Karpas-422 (cell line): ENCODE measurements at places on chromosomes 6 and 20.

- no peaks in the 10 kb centered on the region for H3K27me3 ChIP-seq
- DNase-seq: no peak
- no peaks in the 10 kb centered on the region for H3K36me3 ChIP-seq
- H3K27ac ChIP-seq: no peak overlapping the region
- no peaks in the 10 kb centered on the region for H3K4me1 ChIP-seq
Measured at GRCh38 chr6:170110201-170111140, 180.4 kb downstream of the DLL1 start.

GRCh38 chr6:41546475-41546865, 289 bp downstream of the FOXP4 start:
- H3K4me3 ChIP-seq: peak overlapping the region; percentile 100
- no peak overlapping the region for H3K27ac ChIP-seq
- H3K4me1 ChIP-seq: peaks cover 22% of the 10 kb centered on the region
- no peaks in the 10 kb centered on the region; the same call in 1 of the 2 replicates for H3K27me3 ChIP-seq

- DNase-seq: no peak
- H3K4me3 ChIP-seq: no peak overlapping the region
- no peaks in the 10 kb centered on the region for H3K36me3 ChIP-seq
- H3K27me3 ChIP-seq: no peaks in the 10 kb centered on the region
Measured at GRCh38 chr6:137926207-137926731, 59.2 kb downstream of the TNFAIP3 start.

DNA sequence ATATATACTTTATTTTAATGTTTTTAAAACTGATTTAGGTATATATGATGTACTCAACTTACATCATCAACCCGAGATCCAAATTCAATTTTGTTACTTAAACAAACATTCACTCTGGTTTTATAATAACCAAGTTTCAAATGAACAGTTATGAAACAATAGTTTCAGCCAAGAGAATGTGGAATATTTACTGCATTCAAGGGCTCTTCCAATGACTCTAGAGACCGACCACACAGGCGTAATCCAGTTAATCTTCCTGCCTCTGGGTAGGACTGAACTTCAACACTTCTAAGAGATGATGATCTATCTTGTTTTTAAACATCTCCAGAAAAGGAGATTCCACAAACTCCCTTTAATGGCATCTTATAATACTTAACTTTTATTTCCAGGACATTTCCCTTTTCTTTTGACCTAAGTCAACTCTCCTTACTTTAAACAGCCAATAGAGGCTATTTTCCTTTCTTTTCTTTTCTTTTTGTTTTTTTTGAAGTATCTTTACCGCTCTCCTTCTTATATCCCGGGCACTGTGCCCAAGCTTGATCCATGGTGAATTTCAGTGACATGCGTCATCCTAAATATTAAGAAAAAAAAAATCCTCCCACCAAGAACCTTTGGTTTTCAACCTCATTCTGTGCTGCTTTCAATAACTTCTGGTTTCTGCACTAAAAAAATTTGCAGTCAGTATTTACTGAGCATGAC, 110.1 kb downstream of the KIF13A start:
- no peaks in the 10 kb centered on the region for H3K27me3 ChIP-seq
- no peak for DNase-seq
- no peak overlapping the region for H3K27ac ChIP-seq
- H3K36me3 ChIP-seq: no peaks in the 10 kb centered on the region
- no peak overlapping the region for H3K4me3 ChIP-seq

- no peaks in the 10 kb centered on the region for H3K27me3 ChIP-seq
- H3K4me1 ChIP-seq: peaks cover 58% of the 10 kb centered on the region
- DNase-seq: no peak
- H3K27ac ChIP-seq: peak overlapping the region; percentile 80
- H3K4me3 ChIP-seq: peak overlapping the region; percentile 84
- peaks cover 21% of the 10 kb centered on the region for H3K36me3 ChIP-seq
Measured at GRCh38 chr20:3890999-3891929, 2.1 kb downstream of the PANK2 start.

- DNase-seq: no peak
- H3K4me3 ChIP-seq: no peak overlapping the region
- no peak overlapping the region for H3K27ac ChIP-seq
- no peaks in the 10 kb centered on the region for H3K4me1 ChIP-seq
- H3K27me3 ChIP-seq: no peaks in the 10 kb centered on the region
Measured at GRCh38 chr6:1624851-1625781, 15.4 kb downstream of the FOXC1 start.

- no peaks in the 10 kb centered on the region for H3K36me3 ChIP-seq
- no peak for DNase-seq
- no peak overlapping the region for H3K27ac ChIP-seq
- no peaks in the 10 kb centered on the region for H3K4me1 ChIP-seq
Measured at GRCh38 chr20:7214081-7214740, 446.7 kb downstream of the BMP2 start.

- no peaks in the 10 kb centered on the region for H3K27me3 ChIP-seq
- no peak overlapping the region for H3K27ac ChIP-seq
- H3K4me1 ChIP-seq: peaks cover 6% of the 10 kb centered on the region; the same call in 1 of the 2 replicates
- no peaks in the 10 kb centered on the region for H3K36me3 ChIP-seq
- H3K4me3 ChIP-seq: no peak overlapping the region
Measured at GRCh38 chr6:158213925-158214674, 46.0 kb downstream of the GTF2H5 start.

DNA sequence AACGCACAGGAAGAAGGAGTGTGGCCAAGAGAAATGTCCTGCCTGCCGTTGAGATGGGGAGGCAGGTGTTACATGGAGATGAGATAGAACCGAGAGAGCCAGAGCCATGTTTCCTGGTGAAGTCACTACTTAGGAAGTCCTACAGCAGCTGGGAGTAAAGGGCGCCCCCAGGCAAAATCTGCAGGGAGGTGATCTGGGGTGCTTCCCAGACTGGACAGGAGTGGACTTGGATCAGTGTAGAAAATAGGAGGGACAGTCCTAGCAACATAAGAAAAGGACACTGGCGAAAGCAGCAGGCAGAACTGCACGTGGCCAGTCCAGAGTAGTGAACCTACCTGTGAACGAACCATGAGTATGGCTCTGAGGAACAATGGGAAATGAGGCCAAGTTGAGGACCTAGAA, 85.3 kb downstream of the CD164 start:
- no peaks in the 10 kb centered on the region for H3K27me3 ChIP-seq
- H3K36me3 ChIP-seq: no peaks in the 10 kb centered on the region
- no peak overlapping the region for H3K27ac ChIP-seq
- H3K4me3 ChIP-seq: no peak overlapping the region
